GM23248 (cell line): ENCODE measurements at places on chromosomes 7 and 10. TPM values are rescaled to one million over a fixed set of nuclear protein-coding genes. Genes with fewer than 3 reads are reported as not detected.

Gene TRPV5
- polyA plus RNA-seq: not detected in 2 replicates

Gene RAPGEF5
- polyA plus RNA-seq: 0.11 and 0.32 TPM in 2 replicates

Gene HOXA6
- 3.5 and 3.7 TPM in 2 replicates for polyA plus RNA-seq

Gene CALHM1
- polyA plus RNA-seq: 0.08 TPM in 1 of 2 replicates, not detected in the other

Gene PLXNA4
- polyA plus RNA-seq: 0.01 TPM in 1 of 2 replicates, not detected in the other

Gene LIPK
- not detected in 2 replicates for polyA plus RNA-seq

Gene CPED1
- polyA plus RNA-seq: 12.4 and 13.5 TPM in 2 replicates

Gene NPC1L1
- not detected in 2 replicates for polyA plus RNA-seq

Gene A1CF
- not detected in 2 replicates for polyA plus RNA-seq

Gene OR9A2
- polyA plus RNA-seq: not detected in 2 replicates

Gene LEP
- polyA plus RNA-seq: 0.09 and 0.11 TPM in 2 replicates

Gene SEMA3D
- polyA plus RNA-seq: 3.0 and 4.0 TPM in 2 replicates

Gene APBB1IP
- polyA plus RNA-seq: 25.0 and 25.1 TPM in 2 replicates

Gene GIMAP5
- not detected in 2 replicates for polyA plus RNA-seq

Gene HYAL4
- polyA plus RNA-seq: not detected in 2 replicates

Gene FGL2
- 1.3 and 1.6 TPM in 2 replicates for polyA plus RNA-seq
